ENCODE measurements at places on chromosomes 12 and 14.

GRCh38 chr12:82723891-82724290, 37.2 kb downstream of the TMTC2 start:
- no peak for DNase-seq

DNA sequence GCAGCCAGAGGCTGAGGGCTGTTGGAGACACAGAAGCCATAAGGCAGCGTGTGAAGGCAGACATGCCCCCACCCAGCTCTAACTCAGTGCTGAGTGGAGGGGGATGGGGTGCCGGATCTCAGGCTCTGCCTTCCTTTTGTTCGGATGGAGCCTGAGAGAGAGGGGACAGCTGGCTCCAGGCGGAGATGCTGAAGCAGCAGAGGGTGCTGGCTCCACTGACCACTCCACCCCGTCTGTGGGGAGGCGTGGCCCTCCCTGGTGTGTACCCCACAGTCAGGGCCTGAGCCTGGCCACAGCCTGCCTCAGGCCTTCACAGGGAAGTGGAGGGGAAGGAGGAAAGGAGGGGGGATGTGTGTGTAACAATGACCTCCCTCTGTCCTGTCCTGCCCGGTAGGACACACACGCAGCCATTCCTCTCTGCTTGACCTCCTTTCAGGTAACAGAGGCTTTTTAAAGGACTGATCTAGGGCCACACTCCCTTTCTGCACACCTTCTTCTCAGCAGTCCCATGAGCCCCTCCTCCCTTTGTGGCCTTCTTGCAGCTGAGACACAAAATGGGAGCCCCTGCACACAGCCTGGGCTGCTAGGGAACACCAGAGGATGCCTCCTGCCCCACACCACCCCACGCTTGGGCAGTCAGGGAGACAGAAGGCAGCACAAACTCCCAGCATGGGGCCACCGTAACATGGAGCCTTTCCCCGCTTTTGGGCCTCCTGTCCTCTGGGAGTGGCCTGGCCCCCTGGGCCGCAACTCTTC, 9.6 kb upstream of the ENDOU start:
- no peak for DNase-seq

- DNase-seq: no peak
Observed at GRCh38 chr14:29804481-29805266, 123.0 kb downstream of the PRKD1 start.

GRCh38 chr12:90262251-90262650, 553.6 kb upstream of the ATP2B1 start:
- no peak for DNase-seq

GRCh38 chr12:105292705-105293104, 37.8 kb upstream of the C12orf75 start:
- no peak for DNase-seq

DNA sequence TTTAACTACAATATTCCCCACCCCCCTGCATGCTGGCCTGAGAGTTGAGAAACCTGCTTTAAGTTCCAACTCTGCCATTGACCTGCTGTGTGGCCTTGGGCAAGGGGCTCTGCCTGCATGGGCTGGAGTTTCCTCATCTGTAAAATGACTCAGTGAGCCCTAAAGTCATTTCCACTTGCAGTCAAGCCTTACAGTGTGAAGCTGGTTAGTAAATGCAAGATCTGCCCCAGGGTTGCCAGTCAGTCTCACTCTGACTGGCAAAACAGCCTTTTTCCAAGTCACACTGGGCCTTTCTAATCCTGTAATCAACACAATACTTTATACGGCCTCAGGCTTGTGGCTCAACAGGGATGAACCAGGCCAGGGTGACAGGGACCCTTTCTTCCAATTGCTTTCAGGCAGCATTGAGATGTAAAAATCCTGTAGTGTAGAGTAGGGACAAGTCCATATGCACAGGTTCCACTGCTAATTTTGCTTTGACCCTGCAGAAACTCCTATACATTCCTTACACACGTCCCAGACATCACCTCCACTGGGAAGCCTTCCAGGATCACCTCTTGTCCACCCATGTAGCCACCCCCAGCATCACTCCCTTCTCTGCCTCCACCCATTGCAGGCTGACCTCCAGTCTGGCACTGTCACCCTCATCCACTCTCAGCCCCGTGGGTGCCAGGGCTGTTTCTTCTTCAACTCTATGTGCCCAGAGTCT, 42.6 kb upstream of the PRIMA1 start:
- no peak for DNase-seq

DNA sequence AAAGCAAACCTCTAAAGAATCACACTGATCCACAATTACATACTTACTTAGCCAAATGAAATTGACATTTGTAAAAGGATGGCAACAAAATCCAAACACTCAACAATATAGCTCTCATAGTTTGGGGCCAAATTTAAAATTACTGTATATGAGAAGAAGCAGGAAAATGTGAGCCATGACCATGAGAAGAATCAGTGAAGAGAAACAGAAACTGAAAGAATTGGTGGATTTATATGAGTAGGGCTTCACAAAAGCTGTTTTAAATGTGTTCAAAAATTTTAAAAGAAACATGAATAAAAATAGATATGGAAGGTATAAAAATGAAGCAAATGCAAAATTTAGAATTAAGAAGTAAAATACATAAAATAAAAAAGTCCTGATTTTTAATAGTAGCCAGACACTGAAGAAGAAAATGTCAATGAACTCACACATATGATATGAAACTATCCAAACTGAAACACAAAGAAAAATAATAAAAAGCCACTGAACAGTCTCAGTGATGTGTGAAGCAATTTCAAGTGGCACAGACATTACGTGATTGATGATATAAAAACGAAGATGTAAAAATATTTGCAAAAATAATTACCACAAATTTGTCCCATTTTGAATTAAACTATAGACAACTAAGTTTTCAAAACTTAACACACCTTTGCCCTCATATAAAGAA, 87.9 kb upstream of the MDGA2 start:
- DNase-seq: no peak

GRCh38 chr12:53828598-53828997, 76.8 kb upstream of the CISTR start:
- DNase-seq: no peak

GRCh38 chr12:54404061-54405004, 14.7 kb downstream of the ITGA5 start:
- DNase-seq: peak; percentile 44

DNA sequence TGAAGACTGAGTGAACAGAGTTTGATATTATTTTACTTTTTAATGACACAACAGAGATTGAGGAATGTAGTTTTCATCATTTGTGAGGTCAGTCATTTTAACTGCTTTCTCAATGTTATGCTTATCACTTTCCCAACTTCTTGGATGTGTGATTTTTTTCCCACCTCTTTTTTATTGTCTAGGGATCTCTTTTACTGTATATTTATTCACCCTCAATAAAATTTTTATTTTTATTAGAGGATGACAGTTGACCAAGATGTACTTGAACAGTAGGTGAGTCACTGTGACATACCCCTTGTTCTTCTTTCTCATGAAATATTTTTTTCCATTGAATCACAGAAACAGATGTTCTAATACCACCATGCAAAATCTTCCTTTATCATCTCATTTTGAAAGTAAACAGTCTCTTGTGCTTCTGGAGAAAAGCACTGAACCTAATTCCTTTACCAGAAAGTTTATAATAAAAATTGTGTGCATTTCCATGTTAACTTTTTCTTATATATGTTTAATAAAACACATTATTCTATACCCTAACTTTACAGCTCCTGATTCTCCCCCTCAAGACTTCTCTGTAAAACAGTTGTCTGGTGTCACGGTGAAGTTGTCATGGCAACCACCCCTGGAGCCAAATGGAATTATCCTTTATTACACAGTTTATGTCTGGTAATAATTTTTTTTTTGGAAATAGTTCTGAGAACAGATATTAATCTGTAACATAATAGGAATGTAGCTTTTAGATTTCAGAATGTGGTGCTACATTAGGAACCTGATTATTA, 65.9 kb downstream of the PTPRQ start:
- DNase-seq: peak; percentile 95

- DNase-seq: no peak
Observed at GRCh38 chr12:108548954-108549521, 11.9 kb downstream of the SART3 start.

DNA sequence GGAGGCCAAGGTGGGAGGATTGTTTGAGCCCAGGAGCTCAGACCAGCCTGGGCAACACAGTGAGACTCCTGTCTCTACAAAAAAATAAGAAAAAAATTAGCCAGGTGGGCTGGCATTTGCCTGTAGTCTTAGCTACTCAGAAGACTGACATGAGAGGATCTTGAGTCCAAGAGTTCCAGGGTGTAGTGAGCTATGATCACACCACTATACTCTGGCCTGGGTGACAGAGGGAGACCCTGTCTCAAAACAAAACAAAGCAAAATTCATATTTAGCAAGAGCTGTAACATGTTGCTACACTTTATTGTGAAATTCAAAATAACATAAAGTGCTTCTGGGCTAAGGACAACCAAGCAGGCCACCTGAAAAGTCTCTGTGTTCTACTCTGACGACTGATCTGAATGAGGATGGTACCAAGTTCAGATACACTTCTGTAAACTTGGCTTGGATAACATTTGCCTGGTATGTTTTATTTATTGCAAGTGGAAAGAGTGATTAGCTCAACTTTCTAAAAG, 11.6 kb upstream of the STRN3 start:
- DNase-seq: no peak

GRCh38 chr14:69261761-69262331, 1.9 kb downstream of the GALNT16 start:
- DNase-seq: no peak

DNA sequence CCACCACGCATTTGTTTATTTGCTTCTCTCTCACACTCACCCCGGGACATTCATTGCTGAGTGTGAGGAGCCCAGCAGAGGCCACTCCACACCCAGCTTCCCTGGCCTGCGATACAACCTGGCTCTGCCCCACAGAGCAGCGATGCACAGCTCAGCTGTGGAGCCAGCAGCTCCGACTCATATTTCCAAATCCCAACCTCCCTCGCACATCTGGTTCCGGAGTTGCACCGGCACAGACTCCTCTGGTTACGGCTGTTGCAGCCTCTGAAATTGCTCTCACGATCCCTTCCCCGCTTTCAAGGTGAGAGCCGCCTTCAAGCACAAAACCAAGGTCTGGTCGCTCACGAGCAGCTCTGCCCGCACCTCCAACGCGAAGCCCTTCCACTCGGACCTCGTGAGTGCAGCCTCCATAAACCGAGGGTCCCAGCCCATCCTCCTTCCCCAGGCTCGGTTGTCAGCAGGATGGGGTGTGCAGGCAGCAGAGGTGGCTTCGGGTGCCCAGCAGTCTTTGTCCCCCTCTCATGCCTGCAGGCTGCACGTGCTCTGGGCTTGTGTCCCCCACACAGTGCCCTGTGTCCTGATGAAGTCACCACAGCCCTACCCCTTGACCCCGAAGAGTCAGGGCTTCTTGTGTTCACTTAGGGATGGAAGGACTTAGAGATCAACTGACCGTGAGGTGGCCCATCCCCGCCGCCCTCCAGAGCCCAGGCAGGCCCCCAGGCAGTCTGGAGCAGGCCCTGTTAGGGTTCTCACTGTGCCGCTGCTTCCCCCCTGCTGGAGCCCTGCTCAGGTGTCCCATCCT, 184.3 kb downstream of the ADGRD1 start:
- no peak for DNase-seq

GRCh38 chr12:114512351-114512750, 106.4 kb upstream of the TBX5 start:
- no peak for DNase-seq

DNA sequence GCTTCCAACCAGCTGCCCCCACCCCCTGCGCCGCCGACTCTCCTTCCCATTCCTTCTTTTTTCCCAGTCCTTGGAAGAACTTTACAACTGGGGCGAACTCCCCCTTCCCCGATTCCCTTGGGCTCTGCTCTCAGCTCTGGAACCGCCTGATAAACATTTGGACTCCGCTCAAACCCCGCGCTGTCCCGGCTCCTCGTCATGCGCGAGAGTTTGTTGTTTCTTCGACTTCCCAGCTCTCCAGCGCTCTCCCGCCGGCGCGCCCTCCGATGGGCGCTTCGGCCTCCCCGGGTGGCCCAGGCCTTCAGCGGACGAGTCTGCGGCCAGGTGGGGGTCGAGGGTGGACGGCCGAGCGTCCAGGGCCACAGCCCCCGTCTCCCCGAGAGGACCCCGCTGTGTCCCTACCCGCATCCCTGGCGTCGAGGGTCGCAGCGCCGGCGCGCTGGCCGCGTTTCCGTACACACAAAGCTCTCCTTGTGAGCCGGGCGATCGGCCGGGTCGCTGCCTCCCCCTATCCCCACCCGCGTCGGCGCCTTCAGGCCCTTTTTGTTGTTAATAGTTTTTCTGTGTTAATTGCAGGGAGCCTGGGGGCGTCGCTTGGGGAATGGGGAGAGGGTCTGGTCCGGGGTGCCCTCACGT, 847 bp downstream of the MMP14 start:
- DNase-seq: no peak

DNA sequence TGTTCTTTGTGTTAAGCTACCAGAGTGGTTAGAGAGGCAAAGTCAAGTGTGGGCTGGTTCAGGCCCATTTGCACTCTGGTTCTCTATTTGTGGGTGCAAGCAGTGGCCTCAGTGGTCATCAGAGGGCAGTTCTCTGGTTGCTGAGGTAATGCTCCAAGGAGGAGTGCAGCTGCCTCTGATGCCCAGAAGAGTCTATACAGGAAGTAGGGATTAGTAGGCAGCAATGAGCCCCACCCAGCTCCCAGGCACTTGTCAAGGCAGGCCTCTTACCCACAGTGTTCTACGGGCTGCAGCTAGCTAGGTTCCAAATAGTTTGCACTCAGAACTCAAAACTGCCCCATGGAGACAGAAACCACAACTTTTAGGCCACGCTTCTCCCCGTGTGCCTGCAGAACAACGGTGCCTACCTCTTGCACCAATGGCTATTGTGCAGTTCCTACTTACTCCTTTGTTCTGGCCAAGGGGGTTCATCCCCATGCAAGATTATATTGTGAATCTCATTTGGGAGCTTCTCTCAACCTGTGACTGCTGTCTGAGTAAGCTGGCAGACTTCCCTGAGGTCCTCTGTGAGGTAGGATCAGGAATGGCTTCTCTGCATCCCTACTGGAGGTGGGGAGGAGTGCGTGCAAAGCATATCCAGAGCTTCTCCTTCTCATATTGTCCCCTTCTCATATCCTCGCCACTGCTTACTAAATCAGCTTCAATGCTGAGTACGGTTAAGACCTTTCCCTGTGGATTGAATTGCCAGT, 410.3 kb upstream of the LMO3 start:
- no peak for DNase-seq

GRCh38 chr12:113700943-113701342, 229.3 kb upstream of the LHX5 start:
- DNase-seq: no peak

GRCh38 chr14:89370381-89370780, 46.7 kb downstream of the FOXN3 start:
- no peak for DNase-seq

- no peak for DNase-seq
Observed at GRCh38 chr14:90839889-90840266, 23.6 kb upstream of the TTC7B start.

- DNase-seq: no peak
Observed at GRCh38 chr14:90970167-90970600, 90.3 kb downstream of the RPS6KA5 start.

DNA sequence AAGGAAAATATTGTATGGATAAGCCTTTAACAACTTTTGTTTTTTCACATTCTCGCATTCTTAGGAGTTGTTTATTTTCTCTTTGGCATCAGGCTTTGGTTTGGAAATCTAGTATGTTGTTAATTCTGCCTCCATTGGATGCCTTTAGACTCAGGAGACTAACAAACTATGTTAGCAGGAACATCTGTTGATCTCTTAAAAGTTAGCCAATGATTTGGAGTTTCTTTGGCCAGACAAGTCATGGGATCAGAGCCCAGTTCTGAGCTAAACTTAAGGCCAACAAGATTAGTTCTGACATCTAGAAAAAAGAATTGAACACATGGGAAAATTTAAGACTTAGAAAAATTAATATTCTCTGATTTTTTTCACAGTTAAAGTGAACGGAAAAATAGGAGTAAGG, 35.3 kb upstream of the STRAP start:
- DNase-seq: no peak
